ENCODE measurements at places on chromosomes 7 and 10.

DNA sequence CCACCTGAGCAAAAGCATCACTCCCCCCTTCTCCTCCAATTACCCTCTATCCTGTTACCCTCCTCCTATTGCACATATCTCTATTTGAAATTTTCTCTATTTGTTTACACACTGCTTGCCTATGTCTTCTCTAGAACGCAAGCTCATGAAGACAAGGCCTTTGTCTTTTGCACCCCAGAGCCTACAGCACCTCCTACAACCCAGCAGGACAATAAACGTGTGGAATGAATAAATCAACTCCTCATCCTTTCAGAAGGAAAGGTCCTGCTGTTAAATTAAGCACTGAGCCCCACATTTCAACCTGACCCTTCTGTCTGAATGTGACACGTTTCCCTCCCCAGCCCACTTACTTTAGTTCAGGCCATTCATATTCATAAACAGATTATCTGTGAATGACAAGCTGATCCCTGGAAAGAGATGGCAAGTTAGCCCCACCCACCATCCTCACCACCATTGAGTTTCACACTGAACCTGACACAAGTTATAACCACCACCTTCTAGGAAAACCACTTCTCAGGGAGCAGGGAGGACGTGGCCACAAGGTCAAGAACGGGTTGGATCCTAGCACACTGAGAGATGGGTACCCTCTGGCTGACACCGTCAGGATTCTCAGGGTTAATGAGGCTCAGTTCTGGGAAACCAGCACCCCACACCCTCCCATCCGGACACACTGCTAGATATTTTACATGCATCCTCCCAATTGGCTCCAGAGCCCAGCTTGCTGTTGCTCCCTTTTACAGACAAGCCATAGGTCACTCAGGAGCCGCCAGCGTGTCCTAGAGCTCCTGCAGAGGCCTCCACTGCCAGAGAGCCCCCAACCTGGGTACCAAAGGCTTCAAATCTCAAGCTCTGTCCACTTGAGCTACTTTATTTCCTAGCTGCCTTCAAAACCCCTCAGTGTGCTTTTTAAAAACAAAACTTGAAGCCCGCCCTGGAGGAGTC is 934 bp downstream of the PRTFDC1 start:
- DNase-seq = peak; percentile 44

DNA sequence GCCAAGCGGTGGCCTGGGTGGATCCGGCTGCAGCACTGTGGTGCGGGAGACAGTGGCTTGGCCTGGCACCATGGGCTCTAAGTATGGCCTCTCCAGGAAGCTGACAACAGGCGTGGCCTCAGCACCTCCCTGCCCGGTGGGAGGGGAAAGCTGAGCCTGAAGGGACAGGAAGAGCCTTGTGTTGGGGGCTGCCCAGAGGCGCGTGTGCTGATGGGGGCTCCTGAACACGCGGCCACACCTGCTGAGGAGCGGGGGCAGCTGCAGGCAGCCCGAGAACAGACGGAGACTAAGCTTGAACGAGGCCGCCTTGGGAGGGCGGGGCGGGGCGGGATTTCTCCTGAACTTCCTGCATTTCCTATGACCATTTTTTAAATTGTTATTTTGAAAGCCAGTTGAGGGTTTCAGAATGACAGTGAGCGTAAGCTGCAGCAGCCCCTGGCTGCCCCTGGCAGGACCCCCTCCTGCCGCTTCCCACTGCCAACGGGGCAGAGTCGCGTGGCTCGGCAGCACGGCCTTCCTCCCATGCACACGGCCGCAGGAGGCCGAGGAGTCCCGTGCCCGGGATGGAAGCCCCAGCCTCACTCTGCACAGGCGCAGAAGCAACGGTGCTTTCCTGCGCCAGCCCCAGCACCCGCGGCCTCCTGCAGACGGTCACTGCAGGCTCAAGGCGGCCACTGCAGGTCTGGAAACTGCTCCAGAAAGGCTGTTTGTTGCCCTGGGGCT is 43.2 kb downstream of the DPYSL4 start:
- no peak for DNase-seq

DNA sequence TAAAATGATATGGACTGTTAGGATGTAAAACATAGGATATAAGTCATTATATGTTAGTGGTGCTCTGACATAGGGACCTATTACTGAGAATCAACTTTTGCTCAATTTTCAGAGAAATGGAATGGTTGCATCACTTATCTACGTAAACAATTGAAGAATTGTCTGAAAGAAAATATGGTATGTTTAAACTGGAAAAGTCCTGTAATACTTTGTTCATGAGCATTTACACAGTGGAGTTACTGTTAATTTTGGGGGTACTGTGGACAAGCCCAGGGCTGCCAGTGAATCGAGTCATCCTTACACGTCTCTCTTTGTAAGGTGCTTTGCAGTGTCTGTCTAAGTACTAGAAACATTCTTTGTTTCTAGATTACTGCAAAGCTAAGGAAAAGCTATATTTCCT is 152.0 kb downstream of the ZNF22 start:
- DNase-seq = no peak

GRCh38 chr10:13633689-13634088 is 46.9 kb downstream of the PRPF18 start:
- no peak for DNase-seq

GRCh38 chr10:117391436-117392205 is 16.4 kb upstream of the PDZD8 start:
- peak; percentile 52 for DNase-seq

DNA sequence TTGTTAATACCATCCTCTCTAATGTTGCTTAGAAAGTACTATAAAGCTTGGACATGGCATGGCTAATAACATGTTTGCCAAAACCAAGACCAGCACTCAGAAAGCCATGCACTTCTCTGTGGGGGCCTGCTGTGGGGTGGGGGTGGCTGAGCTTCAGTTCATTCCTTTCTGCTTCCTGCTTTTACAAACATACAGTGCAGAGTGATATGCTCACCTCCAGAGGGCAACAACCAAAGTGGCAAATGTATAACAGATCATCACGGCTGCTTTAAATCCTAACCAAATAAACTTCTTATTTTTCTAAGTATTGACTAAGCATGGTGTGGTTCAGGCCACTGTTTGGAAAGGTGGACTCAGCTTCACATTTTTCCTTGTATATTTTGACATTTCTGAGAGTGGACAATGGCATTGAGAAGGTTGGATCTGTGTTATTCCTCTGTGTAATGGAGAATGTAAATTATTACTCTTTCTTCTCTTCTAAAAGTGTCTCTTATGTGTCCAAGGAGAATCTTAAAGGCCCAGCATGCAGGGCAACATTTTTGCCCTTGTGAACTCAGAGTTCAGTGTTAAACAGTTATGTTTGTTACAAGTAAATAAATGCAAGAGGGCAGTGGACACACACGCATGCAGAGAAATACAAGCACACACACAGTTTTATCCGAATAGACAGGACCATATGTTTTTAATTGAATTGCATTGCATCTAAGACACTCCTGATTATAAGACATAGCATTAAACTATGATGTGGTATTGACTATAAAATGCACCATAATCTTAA is 186.1 kb downstream of the HERPUD2 start:
- no peak for DNase-seq

DNA sequence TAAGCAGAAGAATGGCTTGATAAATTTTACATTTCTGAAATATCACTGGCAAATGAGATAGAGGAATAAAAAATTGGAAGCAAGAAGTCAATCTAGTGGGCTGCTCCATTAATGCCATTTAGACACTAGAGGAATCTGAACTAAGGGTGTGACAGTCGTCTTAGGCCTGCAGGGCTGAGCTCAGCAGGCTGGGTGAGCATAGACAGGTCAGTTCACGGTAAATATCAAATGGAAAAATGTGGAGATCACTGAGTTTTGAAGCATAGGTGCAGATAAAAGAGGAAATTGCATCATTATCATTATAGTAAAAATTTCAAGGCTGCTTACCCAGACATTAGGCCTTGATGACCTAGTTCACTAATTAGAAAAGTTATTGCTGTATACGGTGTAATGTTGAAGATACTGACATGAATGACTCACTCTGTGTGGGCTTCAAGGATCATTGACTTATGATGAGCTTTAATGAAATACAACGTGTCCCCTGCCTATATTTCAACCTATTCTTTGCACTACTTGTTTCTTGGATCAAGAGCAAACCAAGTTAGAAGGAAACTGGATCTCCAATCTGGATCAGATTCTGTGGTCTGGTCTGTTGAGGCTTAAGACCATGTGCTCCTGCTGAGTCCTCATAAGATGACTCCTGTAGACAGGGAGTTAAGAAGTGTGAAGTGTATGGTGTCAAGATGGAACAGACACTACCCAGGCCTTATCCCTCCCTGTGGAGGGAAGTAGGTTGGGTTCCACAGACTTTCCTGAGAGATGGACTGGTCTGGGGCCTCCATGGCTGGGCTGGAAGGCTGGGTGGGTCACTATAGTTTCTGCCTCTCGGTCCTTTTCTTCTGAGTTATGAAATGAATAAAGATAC is 3.6 kb downstream of the OR2F2 start:
- DNase-seq = no peak

- peak; percentile 31 for DNase-seq
Observed at GRCh38 chr10:86286236-86287109, 80.1 kb downstream of the GRID1 start.

DNA sequence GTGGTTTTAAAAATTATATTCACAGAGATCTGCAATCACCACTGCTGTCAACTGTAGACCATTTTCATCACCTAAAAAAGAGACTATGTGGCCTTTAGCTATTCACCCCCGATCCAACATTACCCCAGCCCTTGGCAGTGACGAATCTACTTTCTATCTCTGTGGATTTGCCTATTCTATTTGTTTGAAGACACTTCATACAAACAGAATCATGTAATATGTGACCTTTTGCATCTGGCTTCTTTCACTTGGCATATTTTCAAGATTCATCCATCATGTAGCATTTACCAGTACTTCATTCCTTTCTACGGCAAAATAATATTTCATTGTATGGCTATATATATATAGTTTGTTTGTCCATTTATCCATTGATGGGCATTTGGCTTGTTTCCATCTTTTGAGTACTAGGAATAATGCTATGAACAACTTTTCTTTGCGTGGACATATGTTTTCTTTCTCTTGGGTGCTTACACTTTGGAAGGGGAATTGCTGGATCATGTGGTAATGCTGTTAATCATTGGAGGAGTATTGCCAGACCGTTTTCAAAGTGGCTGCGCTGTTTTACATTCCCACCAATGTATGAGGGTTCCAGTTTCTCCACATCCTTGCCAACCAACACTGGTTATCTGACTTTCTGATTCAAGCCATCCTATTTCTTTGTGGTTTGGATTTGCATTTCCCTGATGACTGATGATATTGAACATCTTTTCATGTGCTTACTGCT is 22.3 kb downstream of the ADAMTS14 start:
- no peak for DNase-seq

- peak; percentile 77 for DNase-seq
Observed at GRCh38 chr10:2925631-2926030, 141.7 kb upstream of the PFKP start.

DNA sequence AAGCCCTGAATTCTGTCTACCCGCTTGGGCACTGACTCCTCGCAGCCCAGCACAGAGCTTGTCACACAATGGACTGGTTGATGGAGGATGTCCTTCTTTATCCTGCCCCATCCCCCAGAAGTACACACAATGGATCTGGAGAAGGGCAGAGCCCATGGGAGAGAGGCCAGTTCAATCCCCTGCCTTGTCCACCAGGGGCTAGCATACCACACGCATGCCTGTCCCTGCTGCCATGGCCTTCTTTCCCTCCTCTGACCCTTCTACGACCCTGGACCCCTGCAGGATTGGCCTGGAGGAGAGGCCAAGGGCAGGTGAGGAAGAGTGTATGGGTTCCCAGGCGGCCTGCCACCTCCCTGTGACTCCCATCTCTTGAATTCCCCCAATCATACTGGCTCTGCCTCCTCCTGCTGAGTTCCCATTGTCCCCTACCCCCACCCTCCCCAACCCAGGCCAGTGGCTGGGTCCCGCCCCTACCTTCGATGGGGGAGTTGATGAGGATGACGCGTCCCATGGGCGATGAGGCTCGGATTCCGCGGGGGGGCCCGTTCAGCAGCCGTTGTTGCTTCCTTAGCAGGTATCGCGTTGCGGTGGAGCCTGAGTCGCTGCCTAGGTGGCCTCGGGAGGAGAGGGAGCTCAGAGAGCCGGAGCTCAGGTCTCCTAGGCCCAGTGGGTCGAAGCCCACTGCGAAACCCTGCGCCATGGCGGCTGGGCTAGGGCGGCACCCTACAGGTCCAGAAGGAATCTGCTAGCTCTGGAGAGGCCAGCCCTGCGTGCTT is 1.2 kb downstream of the PDZD7 start:
- no peak for DNase-seq

- no peak for DNase-seq
Observed at GRCh38 chr7:13551503-13551902, 438.0 kb downstream of the ETV1 start.

GRCh38 chr7:121774563-121774962 is 98.4 kb upstream of the PTPRZ1 start:
- no peak for DNase-seq

DNA sequence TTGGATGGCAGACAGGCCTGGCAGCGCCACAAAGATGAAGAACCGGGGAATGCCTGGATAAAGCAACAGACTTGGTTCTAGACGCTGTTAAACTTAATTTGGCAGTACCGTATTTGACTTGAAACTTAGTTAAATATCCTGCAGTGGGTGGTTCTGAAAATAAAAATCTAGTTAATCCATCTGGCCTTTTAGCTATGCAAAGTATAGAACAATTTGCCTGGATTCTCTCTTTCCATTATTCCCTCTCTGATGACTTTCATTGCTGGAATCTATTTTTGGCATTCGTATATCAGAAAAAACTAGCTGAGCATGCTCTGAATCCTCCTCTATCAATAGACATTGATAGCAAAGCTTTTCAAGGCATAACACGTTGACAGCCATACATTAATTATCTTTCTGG is 203.6 kb downstream of the MACC1 start:
- DNase-seq = no peak
